Gastroesophageal sphincter (tissue), 4 donors: ENCODE measurements at places on chromosomes 6 and 20. TPM values are rescaled to one million over a fixed set of nuclear protein-coding genes. Genes with fewer than 3 reads are reported as not detected.

RBM24 gene
- 26.7 TPM for total RNA-seq

ATP9A gene
- 51.6 TPM for total RNA-seq

GRCh38 chr20:1306316-1307135 lies 22.4 kb downstream of the SDCBP2 start:
- no peaks in the 10 kb centered on the region for H3K4me1 ChIP-seq
- no peaks in the 10 kb centered on the region for H3K27me3 ChIP-seq
- H3K27ac ChIP-seq, result no peak overlapping the region
- peaks cover 45% of the 10 kb centered on the region for H3K36me3 ChIP-seq
- no peak for ATAC-seq

- H3K4me3 ChIP-seq, result no peak overlapping the region
- no peaks in the 10 kb centered on the region for H3K36me3 ChIP-seq
- H3K27ac ChIP-seq, result no peak overlapping the region
- no peaks in the 10 kb centered on the region for H3K27me3 ChIP-seq
- ATAC-seq, result no peak
- no peaks in the 10 kb centered on the region for H3K4me1 ChIP-seq
Observed at GRCh38 chr6:134161041-134161440, 108.6 kb upstream of the SLC2A12 start.
